ENCODE measurements at places on chromosomes 2 and 18.

- DNase-seq = no peak
These were observed 66.5 kb downstream of the STK39 start for GRCh38 chr2:168180914-168181313.

- no peak for DNase-seq
These were observed 79.2 kb upstream of the SETBP1 start for GRCh38 chr18:44601447-44601846.

DNA sequence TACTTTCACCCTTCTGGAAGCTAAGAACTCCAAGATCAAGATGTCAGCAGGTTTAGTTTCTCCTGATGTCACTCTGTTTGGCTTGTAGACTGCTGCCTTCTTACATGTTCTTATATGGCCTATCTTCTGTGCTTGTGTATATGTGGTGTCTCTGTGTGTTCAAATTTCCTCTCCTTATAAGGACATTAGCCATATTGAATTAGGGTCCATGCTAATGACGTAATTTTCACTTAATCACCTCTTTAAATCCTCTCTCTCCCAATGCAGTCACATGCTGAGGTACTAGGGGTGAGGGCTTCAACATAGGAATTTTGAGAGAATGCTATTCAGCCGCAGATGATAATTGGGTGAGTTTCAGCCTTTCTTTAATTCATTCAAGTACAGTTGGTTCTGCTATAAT, 458.3 kb upstream of the SYT4 start:
- no peak for DNase-seq

- no peak for DNase-seq
These were observed 35.4 kb downstream of the ANKRD29 start for GRCh38 chr18:23627321-23627720.

GRCh38 chr18:76356666-76357065, 138.4 kb downstream of the ZNF516 start:
- DNase-seq = no peak

DNA sequence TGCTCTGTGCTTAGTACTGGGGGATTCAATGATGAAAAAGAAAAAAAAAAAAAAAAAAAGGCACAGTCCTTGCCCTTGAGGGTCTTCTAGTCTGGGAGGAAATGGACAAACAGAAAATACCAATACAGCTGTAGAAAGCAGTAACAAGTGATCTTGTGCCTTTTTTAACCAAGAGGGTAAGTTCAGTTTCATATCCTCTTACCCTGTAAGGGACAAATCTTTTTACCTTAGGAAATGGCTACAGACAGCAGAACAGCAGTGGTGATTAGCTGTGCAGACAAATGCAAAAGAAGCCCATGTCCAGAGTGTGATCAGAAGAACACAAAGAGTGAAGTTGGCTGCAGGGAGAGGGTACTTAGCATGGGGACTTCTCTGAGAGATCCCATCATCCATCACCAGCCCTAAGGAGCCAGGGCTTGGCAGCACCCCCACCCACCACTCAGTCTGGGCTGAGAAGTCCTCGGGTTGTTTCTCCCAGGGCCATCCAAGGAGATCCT, 102.9 kb downstream of the ALPK2 start:
- DNase-seq = no peak

DNA sequence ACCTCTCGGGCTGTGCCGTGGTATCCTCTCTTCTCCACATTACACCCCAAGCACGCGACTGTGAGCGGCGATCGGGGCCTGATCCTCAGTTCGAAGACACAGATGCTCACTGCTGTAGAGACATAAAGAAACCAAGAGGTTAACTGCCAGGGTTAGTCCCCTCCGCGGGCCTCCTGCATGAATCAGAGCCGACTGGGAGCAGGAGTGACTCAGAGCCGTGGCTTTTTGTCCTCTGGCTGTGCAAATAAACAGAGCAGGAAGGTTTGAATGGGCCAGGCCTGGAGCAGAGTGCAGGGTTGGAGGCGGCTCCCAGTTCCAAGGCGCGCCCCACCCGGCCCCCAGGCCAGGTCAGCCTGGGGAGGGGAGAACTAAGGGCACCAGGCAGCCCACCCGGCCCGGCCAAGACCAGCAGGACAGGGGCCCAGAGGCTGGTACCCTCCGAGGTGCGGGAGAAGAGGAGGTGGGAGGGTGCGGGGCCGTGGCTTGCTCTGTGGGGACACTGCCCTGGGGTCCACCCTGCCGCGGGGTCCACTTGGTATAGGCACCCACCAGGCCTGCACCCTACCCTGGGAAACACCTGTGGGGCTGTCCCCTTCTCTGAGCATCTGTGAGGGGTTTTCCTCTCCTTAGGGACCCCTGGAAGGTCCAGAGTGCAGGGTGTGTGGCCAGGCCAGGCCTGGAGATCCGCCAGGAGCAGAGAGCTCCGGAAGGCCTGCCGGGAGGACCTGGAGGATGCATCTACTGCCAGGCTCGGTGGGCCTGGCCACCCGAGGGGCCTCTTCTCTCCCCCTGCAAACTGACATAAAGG, 16.5 kb downstream of the TWIST2 start:
- no peak for DNase-seq

GRCh38 chr2:3606370-3607201, 11.7 kb downstream of the COLEC11 start:
- DNase-seq = no peak

DNA sequence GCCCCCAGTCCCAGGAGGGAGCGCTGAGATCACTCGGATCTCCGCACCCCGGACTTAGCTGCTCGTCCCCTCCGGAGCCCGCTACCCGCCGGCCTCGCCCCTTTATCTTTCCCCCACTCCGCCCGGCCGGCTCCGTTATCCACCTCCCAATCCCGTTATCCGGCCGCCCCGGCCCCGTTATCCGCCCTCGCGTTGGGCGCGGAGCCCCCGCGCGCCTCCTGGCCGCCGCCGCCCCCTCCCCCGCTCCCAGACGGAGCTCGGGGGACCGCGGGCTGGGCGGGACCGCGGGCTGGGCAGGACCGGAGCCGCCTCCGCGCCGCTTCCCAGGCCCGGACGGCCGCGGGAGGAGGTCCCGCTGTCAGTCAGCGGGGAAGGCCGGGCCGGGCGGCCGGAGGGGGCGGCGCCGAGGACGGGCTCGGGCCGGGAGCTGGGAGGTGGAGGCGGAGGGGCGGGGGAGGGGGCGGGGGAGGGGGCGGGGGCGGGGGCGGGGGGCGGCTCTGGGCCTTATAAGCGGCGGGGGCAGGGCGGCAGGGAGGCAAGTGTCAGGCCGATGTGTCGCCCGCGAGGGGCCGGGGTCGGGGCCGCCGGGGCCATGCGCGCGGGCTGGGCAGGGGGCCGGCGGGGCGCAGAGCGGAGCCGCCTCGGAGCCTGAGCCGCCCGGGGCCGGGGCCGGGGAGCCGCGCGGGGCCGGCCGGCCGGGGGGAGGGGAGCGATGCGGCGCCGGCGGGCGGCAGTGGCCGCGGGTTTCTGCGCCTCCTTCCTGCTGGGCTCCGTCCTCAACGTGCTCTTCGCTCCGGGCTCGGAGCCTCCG, at the start of gene PKDCC:
Gene PKDCC, plus strand, starts transcription at position 534 of the 811 bp plus-strand sequence. Its CDS starts 179 bp downstream, at position 713.
- DNase-seq = peak; percentile 58

GRCh38 chr2:181367906-181368435, 89.2 kb upstream of the ITGA4 start:
- DNase-seq = no peak

DNA sequence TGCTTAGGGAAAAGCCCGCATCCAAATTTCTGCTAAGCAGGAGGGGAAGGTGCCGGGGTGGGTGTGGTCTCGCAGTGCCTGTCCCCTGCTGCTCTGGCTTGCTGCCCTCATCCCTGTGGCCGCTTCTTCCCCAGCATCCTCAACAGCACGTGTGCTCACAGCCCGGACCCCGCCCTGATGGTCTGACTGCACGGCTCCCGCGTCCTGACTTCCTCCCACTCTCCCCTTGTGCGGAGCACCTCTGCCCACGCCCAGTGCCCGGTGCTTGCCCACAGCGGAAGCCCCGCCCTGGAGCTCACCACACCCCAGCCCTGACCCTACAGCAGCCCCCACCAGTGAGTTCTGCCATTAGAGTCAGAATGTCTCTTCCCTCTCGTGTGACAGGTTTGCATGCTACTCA, 277.9 kb downstream of the NDUFA10 start:
- DNase-seq = no peak

GRCh38 chr2:203040966-203041521, 26.4 kb downstream of the NBEAL1 start:
- no peak for DNase-seq

- DNase-seq = no peak
These were observed 7.1 kb downstream of the NEUROD1 start for GRCh38 chr2:181673173-181673572.

DNA sequence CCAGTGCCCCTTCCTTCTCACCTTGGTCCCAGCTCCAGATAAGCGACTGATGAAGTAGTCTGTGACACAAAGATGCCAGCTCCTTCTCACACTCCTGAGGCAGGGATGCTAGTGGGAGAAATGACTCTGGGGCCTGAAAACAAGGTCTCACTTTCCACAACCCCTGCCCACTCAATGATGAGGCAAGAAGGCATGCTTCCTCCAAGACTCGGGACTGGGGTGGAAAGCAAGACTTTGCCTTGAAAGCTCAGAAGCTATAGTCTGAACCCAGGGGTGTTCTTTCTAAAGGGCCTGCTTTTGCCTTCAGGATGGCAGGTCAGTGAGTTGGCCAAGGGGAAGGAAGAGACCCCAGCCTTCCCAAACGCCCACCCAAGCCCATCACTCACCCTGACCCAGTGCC, 1.4 kb downstream of the CCDC142 start:
- DNase-seq = no peak

DNA sequence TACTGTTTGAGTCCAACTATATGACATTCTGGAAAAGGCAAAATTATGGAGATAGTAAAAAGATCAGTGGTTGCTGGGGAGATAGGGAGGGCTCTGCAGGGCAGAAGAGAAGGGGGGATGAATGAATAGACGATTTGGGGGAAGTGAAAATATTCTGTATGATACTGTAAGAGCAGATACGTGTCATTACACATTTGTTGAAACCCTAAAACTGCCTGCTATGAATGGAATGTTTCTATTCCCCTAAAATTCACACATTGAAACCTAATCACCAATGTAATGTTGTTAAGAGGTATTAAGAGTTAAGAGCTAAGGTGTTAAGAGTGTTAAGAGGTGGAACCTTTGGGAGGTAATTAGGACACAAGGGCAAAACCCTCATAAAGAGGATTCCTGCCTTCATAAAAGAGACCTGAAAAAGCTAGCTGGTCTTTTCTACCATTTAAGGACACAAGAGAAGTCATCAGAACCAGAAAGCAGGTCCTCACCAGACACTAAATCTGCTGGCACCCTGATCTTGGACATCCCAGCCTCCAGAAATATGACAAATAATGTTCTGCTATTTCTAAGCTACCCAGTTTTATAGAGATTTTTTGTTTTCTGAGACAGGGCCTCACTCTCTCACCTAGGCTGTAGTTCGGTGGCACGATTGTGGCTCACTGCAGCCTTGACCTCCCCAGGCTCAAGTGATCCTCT, 76.2 kb downstream of the ATAD2B start:
- DNase-seq = no peak

GRCh38 chr18:76407681-76408080, 87.4 kb downstream of the ZNF516 start:
- DNase-seq = no peak

DNA sequence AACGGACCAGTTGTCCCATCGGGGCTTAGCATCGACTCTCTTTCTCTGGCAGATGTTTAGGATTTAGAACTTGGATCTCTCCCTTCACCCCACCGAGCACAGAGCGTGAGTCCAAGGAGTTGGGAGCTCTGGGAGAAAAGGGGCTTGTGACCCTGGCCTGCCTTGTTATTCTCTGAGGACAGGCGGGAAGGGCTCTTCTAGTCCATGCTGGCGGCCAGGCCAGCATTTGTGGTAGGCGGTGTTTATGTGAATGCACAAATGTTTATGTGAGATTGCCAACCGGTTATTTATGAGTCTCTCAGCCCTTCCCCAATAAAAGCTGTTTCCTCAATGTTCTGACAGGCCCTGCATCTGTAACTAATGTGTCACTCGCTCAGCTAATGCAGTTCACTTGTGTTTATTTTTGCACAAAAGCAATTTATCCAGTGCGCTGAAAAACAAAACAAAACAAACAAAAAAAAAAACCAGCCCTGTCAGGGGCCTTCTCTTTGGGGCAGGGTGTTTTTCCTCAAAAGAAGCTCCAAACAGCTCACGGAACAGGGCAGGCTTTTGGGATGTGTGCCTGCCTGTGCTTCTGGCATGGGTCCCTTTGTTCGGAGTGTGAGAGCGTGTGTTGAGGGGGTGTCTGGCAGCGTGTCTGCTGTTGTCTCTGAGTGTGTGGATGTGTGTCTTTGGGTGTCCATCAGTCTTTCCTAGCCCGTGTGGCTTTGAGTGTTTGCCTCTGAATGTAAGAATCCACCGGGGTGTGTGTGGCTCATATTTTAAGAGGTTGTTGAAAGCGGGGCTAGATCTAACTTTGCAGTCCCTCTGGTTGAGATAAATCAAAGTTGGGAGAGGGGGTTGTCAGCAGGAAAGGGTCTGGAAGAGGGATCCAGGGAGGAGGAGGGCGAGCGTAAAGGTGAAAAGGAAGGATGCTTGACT, 52.8 kb upstream of the HAAO start:
- no peak for DNase-seq

GRCh38 chr2:233336541-233336940, 17.8 kb upstream of the DGKD start:
- no peak for DNase-seq

DNA sequence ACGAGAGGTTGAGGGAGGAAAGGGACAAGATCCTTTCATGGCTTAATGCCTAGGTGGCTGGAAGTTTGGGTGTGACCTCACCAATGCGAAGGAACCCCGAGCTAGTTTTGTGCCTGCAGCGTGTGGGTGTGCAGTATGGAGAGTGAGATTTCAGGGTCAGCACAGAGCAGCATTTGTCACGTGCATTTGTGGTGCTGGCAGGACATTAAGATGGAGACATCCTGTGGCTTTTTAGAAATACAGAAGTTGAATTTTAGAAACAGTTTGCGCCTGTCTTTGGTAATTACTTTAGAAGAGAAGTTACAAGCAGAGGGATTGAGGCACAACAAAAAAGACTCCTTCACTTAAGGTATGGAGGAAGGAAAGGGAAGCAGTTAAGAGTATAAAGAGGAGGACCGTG, 258.2 kb upstream of the THUMPD2 start:
- no peak for DNase-seq

- DNase-seq = no peak
These were observed 149.7 kb upstream of the CAPN13 start for GRCh38 chr2:30956995-30957394.

DNA sequence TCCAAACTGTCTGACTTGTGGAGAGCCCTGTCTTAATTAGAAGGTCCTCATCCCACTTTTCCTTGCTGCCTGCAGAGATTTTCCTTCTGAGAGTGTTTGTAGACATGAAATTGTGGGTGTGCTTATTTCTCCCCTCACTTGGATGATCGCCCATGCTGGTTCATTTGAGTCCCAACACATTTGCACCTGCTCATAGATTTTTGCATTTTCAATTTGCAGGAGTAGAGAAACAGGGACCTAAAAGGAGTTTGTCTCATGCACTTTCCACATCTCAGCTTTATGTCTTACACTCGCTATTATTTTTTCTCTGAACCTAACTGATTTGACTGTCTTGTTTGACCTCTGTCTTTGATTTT, 33.2 kb upstream of the FHL2 start:
- no peak for DNase-seq

DNA sequence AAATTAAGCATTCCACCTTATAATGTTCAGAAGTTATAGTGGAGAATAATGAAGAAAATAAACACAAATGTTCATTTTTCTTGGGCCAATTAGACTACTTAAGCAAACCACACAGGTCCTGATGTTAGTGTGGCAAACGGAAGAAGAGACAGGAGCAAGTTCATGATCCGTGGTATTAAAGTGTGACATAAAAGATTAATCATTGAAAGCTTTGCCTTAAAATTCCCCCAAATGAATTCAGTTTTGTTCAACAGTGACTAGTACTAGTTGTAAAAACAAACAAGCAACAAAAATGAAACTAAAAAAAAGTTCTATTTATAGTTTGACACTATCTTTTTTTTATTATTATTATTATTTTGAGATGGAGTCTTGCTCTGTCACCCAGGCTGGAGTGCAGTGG, 73.7 kb downstream of the RFTN2 start:
- DNase-seq = no peak

- DNase-seq = no peak
These were observed 20.8 kb upstream of the GCG start for GRCh38 chr2:162172802-162173370.

Data from CD4-positive, alpha-beta T cell treated with Interleukin-17A for 4 hours (primary cell).